Right renal cortex interstitium (tissue), 3 donors: ENCODE measurements at places on chromosomes 7 and 10. TPM values are rescaled to one million over a fixed set of nuclear protein-coding genes. Genes with fewer than 3 reads are reported as not detected.

DNA sequence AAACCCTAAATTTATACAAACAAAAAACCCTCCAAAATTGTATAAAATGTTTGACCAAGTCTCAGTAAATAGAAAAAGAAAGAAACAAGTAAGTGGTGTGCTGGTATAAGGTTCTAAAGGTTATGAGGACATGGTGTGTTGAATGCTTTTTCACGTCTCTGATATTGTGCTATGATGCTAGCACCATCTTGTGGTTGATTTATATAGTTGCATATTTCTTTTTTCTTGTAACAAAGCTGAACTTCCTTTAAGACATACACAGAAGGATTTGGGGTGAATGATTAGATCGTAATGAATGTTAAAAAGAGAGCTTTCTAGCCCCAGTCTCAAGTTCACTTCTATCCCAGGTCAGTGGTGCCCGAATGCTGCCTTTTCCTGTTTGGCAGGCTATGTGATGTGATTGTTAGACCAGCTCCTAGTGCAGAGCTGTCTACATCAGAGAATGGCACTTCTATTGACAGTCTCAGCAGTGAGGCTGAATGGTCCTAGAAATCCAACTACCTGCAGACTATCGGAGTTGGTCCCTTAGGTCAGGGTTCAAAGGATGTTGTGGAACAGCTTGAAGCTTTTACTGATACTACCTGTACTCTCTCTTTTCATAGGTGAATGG lies 25.0 kb downstream of the VTI1A start:
- no peak for DNase-seq

- no peak for DNase-seq
Observed at GRCh38 chr7:25056368-25056767, 68.7 kb downstream of the CYCS start.

DNA sequence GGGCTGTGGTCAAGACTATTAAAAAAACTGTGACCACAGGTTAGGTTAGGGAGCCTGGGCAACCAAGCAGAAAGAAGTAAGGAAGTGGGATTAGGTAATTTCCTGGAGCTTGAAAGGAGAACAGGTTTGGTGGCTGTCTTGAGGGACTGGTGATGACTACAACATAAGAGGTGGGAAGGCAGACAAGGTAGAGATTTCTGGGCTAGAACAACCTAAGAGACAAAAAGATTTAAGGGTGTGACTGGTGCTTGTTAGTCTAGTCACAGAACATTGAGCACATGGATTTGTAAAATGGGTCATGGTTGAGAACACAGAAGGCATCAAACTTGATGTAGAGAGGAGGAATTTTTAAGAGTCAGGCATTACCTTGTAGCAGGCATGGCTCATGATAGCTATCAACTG lies 123.7 kb upstream of the ASAH2 start:
- DNase-seq: no peak

Gene MRLN
- 0.94 TPM for polyA plus RNA-seq

Gene HOXA4
- 15.7 TPM for polyA plus RNA-seq
